ENCODE measurements at places on chromosomes 7 and 10. TPM values are rescaled to one million over a fixed set of nuclear protein-coding genes. Genes with fewer than 3 reads are reported as not detected.

The PLXNA4 gene
- total RNA-seq: 56.2 TPM

The SORCS1 gene
- 0.13 TPM for total RNA-seq

The CALHM2 gene
- 2.1 TPM for total RNA-seq

The MDFIC gene
- 14.0 TPM for total RNA-seq
